HAP-1 (cell line): ENCODE measurements at places on chromosomes 6 and 20.

DNA sequence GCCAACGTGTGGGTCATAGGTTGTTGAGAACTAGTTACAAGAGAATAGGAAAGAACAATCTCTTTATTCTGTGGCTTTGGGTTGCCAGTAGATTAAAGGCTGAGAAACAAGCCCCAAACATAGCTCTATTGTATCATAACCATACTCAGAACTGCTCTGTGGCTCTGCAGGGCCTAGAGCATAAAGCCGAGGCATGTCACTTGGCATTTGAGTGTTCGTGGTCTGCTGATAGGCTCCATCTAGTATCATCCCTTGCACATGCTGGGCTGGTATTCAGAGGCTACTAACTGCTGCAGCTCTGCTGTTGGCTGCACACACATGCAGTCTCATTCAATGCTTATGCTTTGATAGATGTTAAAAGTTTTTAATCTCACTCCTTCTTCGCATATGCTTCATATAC lies 157.9 kb downstream of the OGFRL1 start:
- DNase-seq: no peak

GRCh38 chr20:7829776-7830175 lies 110.5 kb downstream of the HAO1 start:
- no peak for DNase-seq

DNA sequence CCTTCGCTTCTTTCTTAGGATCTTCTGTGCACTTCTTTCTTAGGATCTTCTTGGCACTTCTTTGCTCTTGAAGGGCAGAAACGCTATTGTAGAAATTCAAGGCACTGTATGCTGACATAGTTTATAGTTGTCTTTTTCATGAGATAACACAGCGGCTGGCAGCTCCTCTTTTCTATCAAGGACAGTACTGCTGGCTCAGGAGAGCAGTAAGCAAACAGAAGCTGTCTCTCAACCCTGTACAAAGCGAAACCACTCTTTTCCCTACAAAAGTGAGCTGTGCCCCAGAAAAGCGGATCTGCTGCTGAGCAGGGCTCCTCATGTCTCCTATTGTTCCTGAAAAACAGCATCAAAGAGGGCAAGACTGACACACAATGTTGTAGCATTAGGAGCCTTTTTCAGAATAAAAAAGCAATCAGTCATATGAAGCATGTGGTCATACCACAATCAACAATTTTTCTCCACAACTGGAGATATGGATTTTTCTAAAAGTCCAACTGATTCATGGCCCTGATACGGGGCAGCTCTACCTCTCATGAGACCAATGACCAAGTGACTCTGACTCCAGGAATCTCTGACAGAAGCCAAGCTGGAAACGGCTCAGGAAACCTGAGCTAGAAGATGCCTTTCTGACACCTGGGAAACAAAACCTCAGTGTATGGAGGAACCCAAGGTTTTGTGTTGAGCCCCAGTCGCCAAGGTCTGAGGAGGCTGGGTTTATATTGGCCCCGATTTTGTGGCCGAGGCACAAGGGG lies 255.9 kb downstream of the ESR1 start:
- DNase-seq: no peak

DNA sequence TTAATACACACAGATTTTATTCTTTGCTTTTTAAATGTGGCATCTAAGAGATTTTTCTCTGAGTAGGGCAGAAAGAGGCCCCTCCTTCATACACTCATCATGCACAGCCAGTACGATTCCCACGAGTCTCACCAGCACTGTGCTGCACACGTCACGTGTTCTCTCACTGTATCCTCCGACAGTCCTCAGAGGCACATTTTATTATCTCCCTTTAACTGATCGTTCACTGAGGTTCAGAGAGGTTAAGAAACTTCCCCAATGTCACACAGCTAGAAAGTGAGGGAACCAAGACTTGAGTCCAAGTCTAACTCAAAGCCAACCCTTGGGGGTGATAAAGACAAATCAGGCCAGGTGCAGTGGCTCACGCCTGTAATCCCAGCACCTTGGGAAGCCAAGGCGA lies 142.5 kb downstream of the PREX1 start:
- no peak for DNase-seq

GRCh38 chr6:37303091-37303660 lies 45.2 kb upstream of the TMEM217 start:
- no peak for DNase-seq

DNA sequence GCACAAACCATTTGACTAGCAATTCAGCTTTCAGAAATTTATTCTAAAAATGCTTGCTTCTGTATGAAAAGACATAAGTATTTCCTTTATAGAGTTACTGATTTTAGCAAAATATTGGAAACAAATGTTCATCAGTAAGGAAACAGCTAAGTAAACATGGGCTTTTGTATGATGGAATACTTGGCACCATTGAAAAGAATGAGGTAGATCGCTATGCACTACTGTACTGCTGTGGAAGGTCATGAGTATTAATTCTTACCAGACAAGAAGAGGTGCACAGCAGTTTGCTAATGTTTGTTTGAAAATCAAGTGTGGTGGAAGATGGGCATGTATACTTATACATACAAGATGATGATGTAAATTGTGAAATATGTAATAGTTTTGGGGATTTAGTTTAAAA lies 73.0 kb downstream of the FARS2 start:
- no peak for DNase-seq

DNA sequence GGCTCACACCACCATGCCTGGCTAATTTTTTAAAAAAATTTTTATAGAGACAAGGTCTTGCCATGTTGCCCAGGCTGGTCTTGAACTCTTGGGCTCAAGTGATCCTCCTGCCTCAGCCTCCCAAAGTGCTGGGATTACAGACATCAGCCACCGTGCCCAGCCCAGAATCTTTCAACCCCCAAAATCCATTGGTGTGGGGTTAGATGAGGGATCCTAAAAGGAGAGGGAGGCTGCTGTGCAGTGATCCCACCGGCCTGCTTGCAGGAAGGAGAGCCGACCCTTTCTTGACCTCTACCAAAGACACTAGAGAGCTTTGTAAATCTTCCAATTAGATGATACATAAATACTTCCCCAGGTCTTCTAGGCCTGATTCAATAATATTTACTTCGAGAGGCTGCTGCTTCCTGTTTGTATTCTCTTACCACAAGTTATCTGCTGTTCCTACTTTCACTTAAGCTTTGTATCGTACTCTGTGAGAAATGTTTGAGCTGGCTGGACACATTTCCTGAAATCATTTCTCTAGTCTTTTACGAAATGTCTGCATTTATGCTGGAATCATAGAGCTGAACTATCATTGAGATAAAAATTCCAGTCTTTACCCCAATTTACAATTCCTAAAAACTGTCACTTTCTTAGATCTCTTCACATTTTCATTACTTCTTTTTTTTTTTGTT lies 49.3 kb upstream of the IER3 start:
- no peak for DNase-seq

- no peak for DNase-seq
Measured at GRCh38 chr6:55033016-55033546, 141.2 kb upstream of the HCRTR2 start.

- no peak for DNase-seq
Measured at GRCh38 chr6:33144373-33144772, 47.9 kb downstream of the COL11A2 start.

DNA sequence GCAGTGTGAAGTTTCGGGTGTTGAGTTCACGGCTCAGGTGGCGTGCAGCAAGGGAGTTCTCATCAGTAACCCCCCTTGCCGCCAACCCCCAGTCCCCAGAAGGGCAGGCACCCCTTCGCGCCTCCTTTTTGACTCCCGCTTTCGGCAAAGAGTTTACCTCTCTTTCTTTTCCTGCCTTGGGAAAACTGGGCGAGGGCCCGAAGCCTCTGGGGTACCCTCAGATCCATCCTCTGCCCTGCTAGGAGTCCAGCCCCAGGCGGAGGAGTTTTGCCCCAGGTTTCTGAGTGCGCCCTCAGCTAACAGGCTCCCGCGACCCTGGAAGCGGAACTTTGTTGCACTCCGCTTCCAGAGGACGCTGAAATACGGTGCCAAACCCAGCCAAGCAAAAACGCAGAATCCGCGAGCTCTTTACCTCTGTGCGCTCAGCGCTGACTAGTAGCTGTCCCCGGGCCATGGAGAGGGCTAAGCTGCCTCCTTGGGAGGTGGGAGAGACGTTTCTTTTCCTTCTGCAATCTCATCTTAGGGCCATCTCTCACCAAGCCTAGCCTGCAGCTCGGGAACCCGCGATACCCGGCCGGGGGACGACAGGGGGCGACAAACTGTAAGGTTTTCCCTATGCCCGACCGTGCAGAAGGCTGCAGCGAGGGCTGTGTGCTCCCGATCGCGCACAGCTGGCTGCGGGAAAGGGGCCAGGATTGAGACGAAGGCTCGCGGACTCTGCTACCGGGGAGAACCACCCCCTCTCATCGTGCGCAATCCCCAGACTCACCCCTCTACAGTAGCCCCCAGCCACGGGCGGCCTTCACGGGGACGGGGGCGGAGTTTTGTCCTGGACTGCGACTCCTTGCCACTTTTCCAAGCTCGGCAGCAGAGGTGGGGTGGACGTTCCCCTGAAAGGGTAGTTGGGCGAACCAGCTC lies 2.7 kb upstream of the PAX1 start:
- peak; percentile 11 for DNase-seq

GRCh38 chr6:143329323-143329722 lies 121.2 kb downstream of the ADAT2 start:
- no peak for DNase-seq

DNA sequence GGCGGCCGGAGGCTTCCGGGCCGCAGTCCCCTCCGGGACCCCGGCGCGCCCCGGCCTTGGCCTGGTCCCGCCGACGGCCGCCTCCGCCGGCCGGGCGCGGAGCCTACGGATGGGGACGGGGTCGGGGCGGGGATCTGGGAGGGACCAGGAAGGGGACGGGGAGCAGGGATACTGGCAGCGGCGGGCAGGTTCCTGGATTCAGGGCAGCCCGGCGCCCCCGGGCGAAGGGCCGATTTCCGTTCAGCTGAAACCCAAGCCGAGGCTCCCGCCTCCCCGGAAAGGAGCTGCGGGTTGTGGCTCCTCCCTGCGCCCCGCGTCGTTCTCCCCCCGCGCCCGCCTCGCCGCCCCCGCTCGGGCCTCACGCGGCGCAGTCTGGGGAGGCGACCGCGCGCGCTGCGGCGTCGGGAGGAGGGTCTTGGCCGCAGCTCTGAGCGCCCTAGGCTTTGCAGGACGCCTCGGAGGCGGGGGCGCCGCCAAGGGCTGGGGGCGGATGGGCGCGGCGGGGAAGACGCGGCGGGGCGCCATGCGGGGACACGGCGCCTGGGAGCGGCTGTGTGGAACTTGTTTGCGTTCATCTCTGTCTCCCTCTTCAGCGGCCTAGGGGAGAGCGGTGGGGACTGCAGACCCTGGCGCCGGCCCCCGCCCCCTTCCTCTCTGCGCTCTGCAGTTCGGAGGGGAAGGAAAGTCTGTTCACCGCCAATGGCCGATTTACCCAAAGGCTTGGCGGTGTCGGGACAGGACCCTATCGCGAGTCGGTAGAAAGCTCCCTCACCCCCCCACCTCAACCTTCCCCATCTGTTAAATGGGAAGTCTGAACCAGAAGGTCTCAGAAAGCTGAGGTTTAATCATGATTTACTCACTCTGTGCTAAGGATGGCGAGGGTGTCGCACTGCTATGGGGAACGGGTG lies 22.7 kb upstream of the TMEM181 start:
- peak; percentile 34 for DNase-seq

DNA sequence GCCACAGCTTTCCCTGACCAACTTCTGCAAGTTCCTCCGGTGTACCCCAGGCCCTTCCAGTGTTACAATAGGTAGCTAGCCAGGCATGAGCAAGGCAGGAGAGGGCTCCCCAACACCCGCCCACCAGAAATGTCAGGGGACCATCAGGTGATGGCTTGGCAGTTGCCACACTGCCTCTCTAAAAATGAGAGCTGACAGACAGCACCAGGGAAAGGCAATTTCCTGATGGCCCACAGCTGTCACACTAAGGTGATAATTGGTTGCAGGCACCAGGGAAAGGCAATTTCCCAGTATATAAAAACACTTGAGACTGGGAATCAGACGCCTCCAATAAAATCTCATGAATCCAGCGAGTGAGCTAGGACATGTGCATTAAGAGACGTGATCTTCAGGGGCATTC lies 49.9 kb downstream of the PXDC1 start:
- no peak for DNase-seq

- DNase-seq: no peak
Measured at GRCh38 chr20:8005575-8006366, 13.8 kb downstream of the TMX4 start.

DNA sequence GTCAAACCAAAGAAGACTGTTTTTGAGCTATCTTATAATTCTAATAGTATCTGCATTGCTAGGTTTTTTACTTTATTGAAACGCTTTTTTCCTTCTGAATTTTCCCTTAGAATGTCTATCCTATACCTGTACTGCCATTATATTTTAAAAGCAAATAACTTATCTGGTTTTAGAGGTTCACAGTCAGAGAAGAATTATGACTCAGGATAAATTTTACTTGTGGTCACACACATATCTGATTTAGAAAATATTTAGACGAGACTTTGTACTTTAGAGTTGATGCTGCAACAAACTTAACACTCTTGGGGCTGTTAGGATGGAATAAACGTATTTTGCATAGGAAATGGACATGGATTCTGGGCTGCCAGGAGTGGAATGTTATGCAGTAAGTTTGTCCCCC lies 33.0 kb downstream of the LMBRD1 start:
- DNase-seq: no peak

DNA sequence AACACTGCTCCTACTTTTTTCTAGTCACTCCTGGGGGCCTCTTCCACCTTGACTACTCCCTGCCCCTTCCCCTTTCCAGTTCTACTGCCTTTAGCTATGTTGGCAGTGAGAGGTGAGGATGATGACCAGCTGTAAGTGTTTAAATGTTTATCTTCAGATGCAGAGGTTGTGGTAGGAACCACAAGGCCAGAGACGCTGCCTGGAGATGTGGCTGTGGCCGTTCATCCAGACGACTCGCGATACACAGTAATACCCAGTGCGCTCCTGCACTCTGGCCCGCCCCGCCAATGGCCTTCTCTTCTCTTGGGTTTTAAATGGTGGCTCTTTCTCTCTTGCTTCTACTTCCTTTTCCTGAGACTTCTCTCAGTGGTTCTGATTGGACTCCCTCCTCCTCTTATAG lies 4.6 kb downstream of the VARS2 start:
- DNase-seq: no peak

GRCh38 chr6:5121956-5122355 lies 36.8 kb downstream of the PPP1R3G start:
- DNase-seq: no peak

GRCh38 chr20:58649288-58650180 lies 1.5 kb upstream of the STX16 start:
- DNase-seq: no peak

- no peak for DNase-seq
Measured at GRCh38 chr6:169592558-169592957, 109.3 kb downstream of the WDR27 start.

DNA sequence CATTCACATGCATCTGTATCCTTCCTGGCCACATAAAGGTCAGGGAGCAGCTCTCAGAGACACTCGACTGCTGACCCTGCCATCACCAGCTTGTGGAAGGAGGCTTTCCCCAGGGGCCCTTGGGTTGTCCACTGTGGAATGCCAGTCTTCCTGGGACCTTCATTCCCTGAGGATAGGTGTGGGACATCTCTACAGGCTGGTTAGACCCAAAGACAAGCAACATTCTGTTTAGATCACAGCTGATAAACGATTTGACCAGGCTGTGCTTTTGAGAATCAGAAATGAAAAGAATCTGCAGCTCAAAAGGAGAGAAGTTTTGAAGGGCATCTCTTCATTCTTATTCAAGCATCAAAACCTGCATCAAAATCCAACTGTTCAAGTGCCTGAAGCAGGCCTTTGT lies 18.2 kb upstream of the SH3BGRL2 start:
- no peak for DNase-seq
